ENCODE measurements at places on chromosomes 5 and 9.
A peak's percentile ranks its signal among the peaks of the same experiment; 100 is the strongest.

DNA sequence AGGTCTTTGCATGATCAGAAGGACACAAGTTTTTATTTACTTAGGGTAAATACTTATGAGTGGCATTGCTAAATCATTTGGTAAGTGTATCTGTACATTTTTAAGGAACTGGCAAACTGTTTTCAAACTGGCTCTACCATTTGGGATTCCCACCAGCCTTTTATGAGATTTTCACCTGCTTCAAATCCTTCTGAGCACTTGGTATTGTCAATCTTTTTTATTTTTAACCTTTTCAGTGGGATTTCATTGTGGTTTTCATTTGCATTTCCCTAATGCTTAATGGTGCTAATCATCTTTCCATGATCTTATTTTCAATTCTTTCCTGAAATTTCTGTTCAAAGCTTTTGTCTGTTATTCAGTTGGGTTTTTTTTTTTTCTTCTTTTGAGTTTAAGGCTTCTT is 475.6 kb downstream of the MAN2A1 start:
- no peak for DNase-seq

GRCh38 chr5:97125125-97125683 is 17.2 kb downstream of the LIX1 start:
- DNase-seq = no peak

GRCh38 chr9:110750272-110750671 is 81.7 kb downstream of the MUSK start:
- DNase-seq = no peak

GRCh38 chr9:23638011-23638410 is 188.0 kb downstream of the ELAVL2 start:
- DNase-seq = no peak

DNA sequence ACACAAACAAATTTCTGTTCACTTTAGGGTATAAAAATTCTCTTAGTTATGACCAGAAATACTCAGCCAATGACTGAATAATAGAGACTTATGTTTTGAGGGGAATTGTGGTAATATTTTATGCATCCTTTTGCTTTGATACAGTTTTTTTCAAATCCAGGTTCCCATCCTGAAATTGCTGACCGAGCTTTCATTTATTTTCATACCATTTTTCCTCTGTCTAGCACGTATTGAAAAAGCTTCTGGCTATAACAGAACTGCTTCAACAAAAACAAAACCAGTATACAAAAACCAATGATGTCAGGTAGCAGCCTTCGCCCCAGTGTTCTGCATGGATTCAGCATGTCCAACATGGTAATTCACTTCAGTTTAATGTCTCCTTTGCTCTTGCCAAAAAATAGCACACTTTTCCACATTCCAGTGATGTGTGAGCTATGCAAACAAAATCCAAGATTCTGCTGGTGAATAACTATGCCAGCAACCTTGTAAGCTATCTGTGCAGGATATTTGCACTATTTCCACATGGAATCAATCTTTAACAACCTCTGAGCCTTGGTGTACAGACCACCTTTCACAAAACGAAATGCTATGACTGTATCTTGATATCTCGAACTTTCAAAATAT is 22.0 kb downstream of the CCNH start:
- no peak for DNase-seq

GRCh38 chr9:106891286-106891685 is 28.3 kb downstream of the ZNF462 start:
- DNase-seq = no peak

- DNase-seq = peak; percentile 40
Observed at GRCh38 chr5:143824851-143825720, 13.1 kb downstream of the HMHB1 start.

GRCh38 chr5:139475865-139476617 is 5.2 kb downstream of the SMIM33 start:
- DNase-seq = no peak

DNA sequence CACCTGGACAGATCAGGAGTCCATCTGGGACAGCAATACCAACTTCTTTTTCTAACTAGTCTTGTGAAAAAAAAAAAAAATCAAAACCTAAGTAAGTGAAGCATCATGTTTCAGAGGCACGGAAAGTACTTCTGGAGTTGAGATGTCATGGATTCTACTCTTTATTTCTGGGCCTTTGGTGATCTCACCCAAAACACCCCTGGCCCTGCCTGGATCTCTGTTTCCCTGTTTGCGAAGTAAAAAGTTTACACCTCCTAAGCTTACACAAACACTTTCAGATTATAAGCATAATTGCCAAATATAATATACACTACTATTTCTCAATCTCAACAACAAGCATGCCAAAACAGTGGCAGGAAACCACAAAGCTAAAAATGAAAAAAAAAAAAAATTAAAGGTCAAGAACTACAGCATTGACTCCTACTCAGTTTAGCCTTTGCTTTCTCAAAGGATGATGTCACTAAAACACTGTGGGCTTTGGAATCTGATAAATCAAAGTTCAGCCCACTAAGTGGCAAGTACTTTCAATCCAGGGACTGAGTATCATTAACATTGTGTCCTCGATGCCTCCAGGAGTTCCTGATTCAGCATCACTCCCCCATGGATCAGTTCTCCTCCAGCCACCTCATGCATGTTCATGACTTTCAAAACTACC is 291.9 kb downstream of the NFIB start:
- no peak for DNase-seq

DNA sequence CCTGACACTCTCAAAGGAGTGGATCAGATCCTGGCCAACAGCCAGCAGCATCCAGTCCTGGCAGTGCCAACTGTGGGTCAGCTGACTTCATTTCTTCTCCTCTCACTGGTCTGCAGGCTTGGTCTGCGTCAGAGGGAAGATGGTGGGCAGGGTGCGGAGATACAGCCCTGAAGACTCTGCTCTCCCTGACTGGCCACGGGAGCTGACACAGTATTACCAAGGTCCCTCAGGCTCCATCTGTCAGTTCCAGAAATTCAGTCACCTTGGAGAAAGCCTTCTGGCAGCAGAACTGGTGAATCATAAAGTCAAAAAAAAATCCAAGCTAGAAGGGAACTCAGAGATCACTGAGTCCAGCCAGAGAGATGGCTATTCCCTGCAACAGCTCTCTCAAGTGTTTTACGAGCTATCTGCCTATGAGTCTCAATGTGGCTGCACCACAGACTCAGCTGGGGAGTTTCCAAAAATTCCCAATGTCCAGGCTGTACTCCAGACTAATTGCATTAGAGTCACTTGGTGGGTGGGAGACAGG is 27.9 kb downstream of the C1QTNF2 start:
- DNase-seq = no peak

DNA sequence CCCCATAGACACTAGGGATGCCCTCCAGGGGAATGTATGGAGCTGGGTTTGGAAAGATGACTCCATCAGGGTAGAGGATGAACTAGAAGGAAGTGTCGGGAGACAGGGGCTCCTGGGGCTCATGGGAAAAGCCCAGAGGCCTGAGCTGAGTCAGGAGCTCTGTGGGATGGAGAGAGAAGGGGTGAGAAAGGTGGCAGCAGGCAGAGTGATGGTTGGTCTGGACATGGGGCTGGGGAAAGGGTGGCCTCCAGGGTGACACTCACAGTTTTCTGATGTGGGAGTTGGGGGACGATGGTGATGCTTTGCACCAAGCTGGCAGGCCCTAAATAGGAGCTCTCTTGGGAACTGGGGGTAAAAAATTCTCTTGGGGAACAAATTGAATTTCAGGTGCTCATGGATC is 213.5 kb upstream of the MVB12B start:
- no peak for DNase-seq

- no peak for DNase-seq
Observed at GRCh38 chr9:98158071-98158831, 34.2 kb downstream of the CORO2A start.

DNA sequence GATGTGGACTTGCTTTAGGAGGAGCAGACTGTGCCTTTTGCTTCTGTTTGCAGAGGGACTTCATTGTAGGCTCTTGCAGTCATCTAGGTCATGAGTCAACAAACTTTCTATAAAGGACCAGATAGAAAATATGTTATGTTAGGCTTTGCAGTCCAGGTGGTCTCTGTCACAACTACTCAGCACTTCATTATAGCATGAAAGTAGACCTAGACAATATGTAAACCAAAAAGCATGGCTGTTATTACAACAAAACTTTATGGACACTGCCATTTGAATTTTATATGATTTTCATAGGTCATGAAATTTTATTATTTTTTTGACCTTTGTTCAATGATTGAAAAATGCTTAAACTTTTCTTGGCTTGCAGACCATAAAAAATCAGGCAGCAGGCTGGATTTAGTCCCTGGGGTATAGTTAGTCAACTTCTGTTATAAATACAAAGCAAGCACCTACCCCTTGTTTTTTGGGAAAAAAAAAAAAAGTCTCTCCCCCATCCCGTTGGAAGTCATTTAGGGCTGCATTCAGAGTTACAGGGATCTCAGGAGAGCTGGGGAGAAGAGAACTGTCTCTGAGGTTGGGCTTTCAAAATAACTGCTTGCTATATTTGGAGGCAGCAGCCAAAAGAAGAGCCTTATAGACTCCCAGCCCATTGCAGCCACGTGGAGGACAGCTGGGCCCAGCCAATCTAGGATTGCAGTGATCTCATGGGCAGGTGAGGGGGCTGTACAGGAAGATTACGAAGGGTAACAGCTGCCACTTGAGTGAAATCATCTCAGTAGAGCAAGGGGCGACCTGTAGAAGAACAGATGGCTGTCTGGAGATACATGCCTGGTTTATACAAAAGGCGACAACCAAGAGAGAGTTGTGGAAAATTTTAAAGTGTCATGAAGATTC is 136.6 kb upstream of the TNC start:
- DNase-seq = no peak

- peak; percentile 11 for DNase-seq
Observed at GRCh38 chr5:18314192-18314778, 680.0 kb downstream of the TAF11L14 start.

- no peak for DNase-seq
Observed at GRCh38 chr5:82018462-82018861, 46.6 kb downstream of the ATG10 start.

DNA sequence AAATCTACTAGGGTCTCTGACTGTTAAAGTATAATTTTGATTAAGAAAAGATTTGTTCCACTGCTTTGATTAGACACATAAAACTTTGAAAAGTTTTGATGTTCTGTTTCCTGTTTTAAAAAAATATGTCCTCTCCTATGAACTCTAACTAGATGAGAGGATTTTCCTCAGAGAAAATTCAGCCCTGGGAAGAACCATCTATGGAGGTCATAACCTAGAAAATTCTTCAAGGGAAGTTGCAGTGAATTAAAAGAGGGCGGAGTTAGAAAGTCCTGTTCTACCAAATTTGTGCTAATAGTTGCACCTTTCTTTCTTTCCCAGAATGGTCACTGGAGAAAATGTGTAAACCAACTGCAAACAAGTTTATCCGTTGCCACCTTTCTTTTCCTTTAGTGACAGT is 27.7 kb downstream of the PIK3R1 start:
- DNase-seq = no peak

- DNase-seq = no peak
Observed at GRCh38 chr5:25863811-25864210, 1174.6 kb downstream of the CDH9 start.

- no peak for DNase-seq
Observed at GRCh38 chr5:104045987-104046386, 483.4 kb upstream of the NUDT12 start.

- peak; percentile 76 for DNase-seq
Observed at GRCh38 chr5:141841378-141842180, 36.6 kb downstream of the PCDH1 start.

DNA sequence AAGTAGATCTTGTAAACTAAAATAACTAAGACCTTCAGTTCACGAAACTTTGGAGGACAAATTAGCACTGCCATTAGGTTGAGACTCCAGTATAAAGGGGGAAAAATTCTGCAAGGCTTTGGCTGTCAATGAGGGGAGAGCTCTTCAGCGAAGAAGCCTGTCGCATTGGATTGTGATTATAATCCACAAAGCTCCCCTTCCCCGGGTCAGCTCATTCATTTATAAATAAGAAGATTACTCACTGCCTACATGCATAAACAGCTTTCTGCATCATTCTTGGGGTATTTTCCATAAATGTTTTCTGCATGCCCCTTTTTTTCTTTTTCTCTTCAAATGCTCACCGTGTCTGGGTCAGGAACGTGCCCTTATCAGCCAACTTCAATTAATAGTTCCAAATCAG is 196.7 kb downstream of the EBF1 start:
- DNase-seq = no peak

- DNase-seq = no peak
Observed at GRCh38 chr9:83403527-83404238, 134.5 kb downstream of the FRMD3 start.

DNA sequence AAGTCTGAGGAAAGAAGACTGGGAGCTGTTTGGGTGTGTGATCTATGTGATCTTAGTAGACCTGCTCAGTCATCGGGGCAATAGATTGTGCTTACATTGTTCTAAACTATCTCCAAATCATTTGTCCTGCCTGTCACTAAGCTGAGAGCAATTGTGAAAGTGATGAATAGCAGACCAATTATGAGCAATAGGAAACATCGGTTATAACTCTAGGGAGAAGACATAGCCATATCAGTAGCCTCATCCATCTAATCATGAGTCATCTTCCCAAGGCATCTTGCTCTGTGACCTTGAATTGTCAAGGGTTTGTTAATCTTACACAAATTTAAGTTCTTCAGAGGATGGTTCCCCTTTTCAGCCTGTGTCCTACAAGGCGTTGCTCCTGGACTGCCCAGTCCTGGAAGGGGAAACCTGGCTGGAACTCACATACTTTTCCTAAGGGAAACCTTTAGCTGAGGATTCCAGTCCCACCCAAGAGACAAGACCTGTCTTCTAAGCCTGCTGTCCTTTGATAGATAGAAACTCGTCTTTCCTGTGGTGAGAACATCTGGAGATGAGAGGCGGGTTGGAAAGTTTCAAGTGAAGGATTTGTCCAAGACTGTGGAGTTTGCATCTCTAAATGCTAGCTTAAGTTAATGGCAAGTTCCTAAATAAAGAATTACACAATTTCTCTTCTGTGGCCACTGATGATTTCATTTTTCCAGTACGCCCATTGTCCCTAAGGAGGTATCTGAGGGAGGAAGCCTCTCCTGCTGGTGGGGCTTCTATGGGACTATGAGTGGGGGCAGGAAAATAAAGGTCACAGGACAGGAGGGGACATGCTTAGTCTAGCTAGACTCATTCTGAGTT is 53.9 kb upstream of the TRIM32 start:
- DNase-seq = no peak

DNA sequence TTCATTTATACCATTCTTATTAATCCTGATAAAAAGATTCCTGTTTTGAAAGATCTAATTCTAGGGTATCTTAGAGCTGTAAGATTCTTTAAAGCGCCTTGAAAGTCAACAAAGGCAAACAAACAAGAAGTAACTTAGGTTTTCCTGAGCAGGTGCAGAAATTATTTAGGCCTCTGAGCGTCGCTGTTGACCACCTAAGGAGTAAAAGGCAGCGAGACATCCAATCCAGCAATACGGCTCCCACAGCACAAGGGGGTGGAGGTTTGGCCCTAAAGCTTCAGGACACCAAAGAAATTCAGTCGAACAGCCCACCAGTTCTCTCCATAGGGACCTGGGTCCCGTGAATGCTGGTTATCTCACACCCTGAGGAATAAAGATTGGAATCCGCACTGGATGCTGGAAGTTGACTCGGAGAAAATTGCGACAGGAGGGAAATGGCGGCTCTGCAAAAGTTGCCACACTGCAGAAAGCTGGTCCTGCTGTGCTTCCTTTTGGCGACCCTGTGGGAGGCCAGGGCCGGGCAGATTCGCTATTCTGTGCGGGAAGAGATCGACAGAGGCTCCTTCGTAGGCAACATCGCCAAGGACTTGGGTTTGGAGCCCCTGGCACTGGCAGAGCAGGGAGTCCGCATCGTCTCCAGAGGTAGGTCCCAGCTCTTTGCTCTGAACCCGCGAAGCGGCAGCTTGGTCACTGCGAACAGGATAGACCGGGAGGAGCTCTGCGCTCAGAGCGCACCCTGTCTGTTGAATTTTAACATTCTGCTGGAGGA is at the start of gene PCDHGA2:
PCDHGA2 (plus strand) TSS at position 223 of the 769 bp plus-strand sequence.
- no peak for DNase-seq

- peak; percentile 16 for DNase-seq
Observed at GRCh38 chr5:59698207-59699178, 195.0 kb downstream of the PDE4D start.

All from NCI-H1105 treated with DMSO at 0.1 percent for 48 hours (cell line).